ENCODE measurements at places on chromosomes 1 and 21.
A peak's percentile ranks its signal among the peaks of the same experiment; 100 is the strongest.

GRCh38 chr21:38849776-38850175 is 44.0 kb downstream of the ETS2 start:
- no peak for DNase-seq
- H3K4me1 ChIP-seq, result no peaks in the 10 kb centered on the region
- H3K27me3 ChIP-seq, result no peaks in the 10 kb centered on the region
- H3K36me3 ChIP-seq, result no peaks in the 10 kb centered on the region
- H3K27ac ChIP-seq, result no peak overlapping the region

DNA sequence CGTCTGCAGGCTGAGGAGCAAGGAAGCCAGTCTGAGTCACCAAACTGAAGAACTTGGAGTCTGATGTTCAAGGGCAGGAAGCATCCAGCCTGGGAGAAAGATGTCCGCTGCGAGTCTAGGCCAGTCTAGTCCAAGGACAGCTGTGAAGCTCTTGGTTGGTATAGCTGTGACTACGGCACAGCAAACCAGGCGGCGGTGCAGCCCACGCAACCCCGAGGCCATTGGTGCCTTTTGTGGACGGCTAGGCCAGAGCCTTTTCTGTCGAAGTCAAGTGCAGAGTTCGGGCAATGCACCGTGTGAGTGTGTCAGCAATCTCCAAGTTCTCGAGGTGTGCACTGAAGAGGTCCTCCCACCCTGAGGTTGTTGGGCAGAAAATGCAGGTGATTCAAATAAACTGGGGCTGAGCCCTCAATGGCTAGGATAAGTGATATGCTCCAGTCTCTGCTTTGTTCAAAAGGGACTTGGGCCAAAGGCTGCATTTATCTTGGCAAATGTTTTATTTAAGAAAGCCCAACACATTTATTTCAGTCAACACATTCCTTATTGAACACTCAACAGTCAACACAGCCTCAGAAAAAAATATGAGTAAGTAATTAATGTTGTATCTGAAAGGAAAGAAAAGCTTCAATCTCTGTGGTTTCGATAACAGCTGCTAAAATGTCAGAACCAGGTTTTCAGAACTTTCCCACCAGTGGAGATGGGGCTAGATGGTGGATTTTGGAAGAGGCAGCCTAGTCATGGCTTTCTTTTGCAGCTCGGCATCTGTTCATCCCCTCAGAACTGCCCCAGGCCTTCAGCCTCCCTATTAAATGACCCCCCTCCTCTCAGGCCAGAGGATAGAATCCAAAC is 78.1 kb upstream of the COX20 start:
- H3K36me3 ChIP-seq, result no peaks in the 10 kb centered on the region
- no peak overlapping the region for H3K27ac ChIP-seq
- H3K4me3 ChIP-seq, result no peak overlapping the region

GRCh38 chr1:225449774-225450173 is 21.9 kb upstream of the LBR start:
- H3K27ac ChIP-seq, result no peak overlapping the region
- no peak for DNase-seq
- no peaks in the 10 kb centered on the region for H3K36me3 ChIP-seq
- peaks cover 7% of the 10 kb centered on the region for H3K4me1 ChIP-seq

- H3K27ac ChIP-seq, result no peak overlapping the region
- H3K4me3 ChIP-seq, result no peak overlapping the region
- no peaks in the 10 kb centered on the region for H3K27me3 ChIP-seq
- DNase-seq, result no peak
These were observed 5.3 kb downstream of the P3H1 start for GRCh38 chr1:42761567-42761966.

DNA sequence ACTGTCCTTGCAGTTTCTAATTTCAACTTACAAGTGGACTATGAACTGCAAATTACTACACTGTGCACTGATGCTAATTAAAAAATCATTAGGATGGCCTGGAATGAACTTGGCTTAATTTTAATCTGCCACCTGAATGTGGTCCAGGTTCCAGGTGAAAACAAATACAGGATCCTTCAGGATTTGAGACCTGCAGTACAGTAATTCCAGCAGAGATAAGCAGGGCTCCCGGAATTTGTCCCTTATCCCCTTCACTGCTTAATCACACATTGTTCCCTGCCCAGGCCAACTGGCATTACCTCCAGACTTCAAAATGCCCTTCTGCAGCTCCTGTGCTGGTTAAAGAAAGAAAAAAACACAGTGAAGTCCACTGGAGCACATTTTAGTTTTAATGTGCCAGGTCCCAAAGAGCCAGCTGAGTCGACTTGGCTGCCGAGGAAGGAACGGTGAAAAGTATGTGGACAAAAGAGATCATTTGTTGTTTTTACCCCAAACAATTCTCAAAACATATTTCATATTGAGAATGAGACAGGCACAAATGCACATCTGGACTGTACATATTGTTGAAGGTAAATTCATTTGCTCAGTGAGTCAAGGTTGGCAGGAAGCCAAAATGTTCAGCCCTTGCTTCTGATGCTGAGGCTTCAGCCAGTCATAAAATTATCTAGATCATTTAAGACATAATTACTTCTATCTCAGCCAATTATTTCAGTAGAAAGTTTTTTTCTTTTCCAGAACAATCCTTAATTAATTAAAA is 28.3 kb downstream of the DEGS1 start:
- H3K27ac ChIP-seq, result peak overlapping the region; percentile 83
- no peaks in the 10 kb centered on the region for H3K36me3 ChIP-seq
- H3K27me3 ChIP-seq, result no peaks in the 10 kb centered on the region
- DNase-seq, result no peak
- H3K4me3 ChIP-seq, result no peak overlapping the region

GRCh38 chr21:32587120-32587519 is 1.8 kb upstream of the TCP10L start:
- H3K36me3 ChIP-seq, result no peaks in the 10 kb centered on the region
- H3K4me3 ChIP-seq, result no peak overlapping the region
- peaks cover 18% of the 10 kb centered on the region for H3K4me1 ChIP-seq

DNA sequence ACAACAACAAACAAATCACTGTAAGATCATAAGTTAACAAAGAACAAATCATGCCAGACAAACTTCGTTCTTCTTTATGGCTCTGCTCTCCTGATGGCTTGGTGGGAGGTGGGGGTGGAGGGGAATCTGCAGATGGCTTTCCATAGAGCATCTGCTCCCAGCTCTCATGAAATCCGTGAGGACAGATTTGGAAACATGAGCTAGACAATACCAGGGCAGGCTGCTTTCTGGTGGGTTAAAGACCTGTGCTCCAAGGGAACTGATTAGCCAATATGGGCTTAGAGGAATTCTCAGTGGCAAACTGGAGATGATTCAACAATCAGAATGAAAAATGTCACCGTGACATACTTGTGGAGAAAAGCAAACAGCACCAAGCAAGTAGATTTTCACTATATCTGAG is 69.4 kb upstream of the TLR5 start:
- H3K27me3 ChIP-seq, result no peaks in the 10 kb centered on the region
- H3K36me3 ChIP-seq, result no peaks in the 10 kb centered on the region
- peaks cover 42% of the 10 kb centered on the region for H3K4me1 ChIP-seq
- no peak overlapping the region for H3K4me3 ChIP-seq
- peak overlapping the region; percentile 27 for H3K27ac ChIP-seq
- no peak for DNase-seq

DNA sequence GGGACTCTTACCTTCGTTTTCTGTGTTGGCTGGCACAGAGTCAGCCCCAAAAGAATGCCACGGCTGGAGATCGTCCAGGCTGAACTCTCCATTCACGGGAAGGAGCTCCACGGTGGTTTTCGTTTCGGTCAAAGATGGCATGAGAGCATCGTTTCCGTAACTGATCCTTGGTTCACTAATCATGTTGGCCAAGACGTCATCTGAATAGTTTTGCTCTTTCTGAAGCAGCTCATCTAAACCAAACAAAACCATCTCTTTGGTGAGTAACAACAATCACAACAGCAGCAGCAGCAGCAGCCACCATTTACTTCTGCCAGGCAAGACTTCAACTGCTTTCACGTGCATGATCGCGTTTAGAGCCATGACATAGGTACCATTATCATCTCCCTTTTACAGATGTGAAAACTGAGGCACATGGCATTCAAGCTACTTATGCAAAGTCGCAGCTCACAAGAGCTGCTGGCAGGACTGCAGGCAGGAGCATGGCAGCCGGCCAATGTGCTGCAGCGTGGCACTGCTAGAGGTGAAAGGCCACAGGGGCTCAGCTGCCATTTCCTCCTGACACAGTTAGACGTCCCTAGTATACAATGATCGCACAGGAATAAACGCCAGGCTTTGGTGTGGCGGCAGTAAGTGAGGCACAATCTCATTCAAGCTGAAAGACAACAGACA is 177.1 kb downstream of the GABPA start:
- no peaks in the 10 kb centered on the region for H3K27me3 ChIP-seq
- H3K4me3 ChIP-seq, result no peak overlapping the region
- no peaks in the 10 kb centered on the region for H3K4me1 ChIP-seq
- H3K27ac ChIP-seq, result no peak overlapping the region

- no peaks in the 10 kb centered on the region for H3K36me3 ChIP-seq
- H3K4me1 ChIP-seq, result no peaks in the 10 kb centered on the region
- H3K4me3 ChIP-seq, result no peak overlapping the region
- DNase-seq, result no peak
These were observed 217.6 kb upstream of the NFIA start for GRCh38 chr1:60864722-60865121.

DNA sequence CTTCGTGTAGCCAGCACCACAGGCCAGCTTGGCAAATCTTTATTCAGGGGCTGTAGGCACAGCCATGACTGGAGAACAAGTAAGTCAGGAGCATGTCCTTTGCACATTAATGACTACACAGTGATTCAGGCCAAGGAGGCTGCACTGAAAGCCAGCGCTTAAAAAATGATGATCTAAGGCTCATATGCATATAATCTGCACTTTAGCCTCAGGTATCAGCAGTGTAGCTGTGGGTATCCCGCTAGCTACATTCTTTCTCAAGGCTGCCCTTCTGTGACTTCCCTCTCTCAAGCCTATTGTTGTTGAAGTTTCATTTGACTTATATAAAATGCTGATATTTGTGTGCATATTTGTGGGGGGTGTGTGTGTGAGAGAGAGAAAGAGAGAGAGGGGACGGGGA is 62.6 kb upstream of the RGL1 start:
- no peaks in the 10 kb centered on the region for H3K36me3 ChIP-seq
- no peak overlapping the region for H3K4me3 ChIP-seq
- no peak for DNase-seq
- H3K27ac ChIP-seq, result peak overlapping the region; percentile 6

DNA sequence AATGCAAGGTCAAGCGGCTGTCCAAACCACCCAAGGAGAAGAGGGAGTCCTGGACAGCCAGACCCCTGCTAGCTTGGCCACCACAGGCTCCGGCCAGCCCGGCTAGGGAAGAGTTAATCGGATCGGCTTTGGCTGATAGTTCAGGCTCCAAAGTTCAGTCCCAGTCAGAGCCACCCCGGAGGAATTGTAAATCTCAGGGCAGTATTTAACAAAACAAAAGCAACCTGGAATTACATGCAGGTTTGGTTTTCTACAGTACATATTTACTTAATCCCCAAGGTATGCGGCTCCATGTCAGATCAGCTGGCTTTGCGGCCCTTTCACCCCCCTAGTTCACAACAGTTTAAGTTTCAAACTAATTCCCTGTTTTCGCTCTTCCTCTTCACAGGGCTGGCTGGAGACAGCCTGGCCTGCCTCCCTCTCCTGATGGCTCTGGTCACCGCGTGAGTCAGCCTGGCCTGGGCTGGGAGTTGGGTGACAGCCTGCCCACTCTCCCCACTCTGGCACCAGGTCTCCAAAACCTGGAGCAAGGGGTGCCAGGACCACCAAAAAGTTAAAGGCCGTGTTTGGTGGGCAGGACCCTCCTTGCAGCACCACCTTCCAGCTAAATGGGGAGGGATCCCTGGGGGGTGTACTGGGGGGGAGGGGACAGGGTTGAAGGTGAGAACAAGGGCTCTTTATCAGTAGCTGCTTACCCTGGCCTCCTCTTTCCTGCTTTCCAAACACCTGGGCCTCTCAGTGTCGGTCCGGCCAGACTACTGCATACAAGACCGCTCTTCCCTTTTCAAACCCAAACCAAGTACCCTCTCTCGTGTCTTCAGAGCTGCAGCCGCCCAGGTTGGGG is 1.9 kb downstream of the DHRS3 start:
- H3K4me1 ChIP-seq, result peaks cover 20% of the 10 kb centered on the region
- peaks cover 6% of the 10 kb centered on the region for H3K36me3 ChIP-seq
- H3K27me3 ChIP-seq, result no peaks in the 10 kb centered on the region
- DNase-seq, result peak; percentile 85
- H3K4me3 ChIP-seq, result peak overlapping the region; percentile 89
- H3K27ac ChIP-seq, result peak overlapping the region; percentile 96

GRCh38 chr1:228804640-228805413 is 69.5 kb downstream of the RHOU start:
- H3K27me3 ChIP-seq, result no peaks in the 10 kb centered on the region
- H3K4me3 ChIP-seq, result no peak overlapping the region
- DNase-seq, result no peak
- H3K4me1 ChIP-seq, result peaks cover 33% of the 10 kb centered on the region
- H3K27ac ChIP-seq, result no peak overlapping the region
- H3K36me3 ChIP-seq, result no peaks in the 10 kb centered on the region

- no peak overlapping the region for H3K27ac ChIP-seq
- H3K36me3 ChIP-seq, result no peaks in the 10 kb centered on the region
- DNase-seq, result no peak
These were observed 11.2 kb upstream of the AK2 start for GRCh38 chr1:33047839-33048305.

DNA sequence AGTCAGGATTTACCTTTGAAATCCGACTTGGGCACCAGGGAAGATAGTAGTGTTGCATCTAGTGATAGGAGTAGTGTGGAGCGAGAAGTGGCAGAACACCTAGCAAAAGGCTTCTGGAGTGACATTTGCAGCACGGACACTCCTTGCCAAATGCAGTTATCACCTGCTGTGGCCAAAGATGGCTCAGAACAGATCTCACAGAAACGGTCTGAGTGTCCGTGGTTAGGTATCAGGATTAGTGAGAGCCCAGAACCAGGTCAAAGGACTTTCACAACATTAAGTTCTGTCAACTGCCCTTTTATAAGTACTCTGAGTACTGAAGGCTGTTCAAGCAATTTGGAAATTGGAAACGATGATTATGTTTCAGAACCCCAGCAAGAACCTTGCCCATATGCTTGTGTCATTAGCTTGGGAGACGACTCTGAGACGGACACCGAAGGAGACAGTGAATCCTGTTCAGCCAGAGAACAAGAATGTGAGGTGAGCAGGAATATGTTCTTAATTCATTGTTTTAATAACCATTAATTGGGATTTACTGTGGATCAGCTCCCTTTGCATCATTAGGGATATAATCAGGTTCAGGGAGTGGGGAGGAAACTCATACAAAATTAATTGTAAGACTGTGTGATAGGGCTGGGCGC is 28.3 kb downstream of the BACH1 start:
- no peak for DNase-seq
- H3K27me3 ChIP-seq, result no peaks in the 10 kb centered on the region
- H3K27ac ChIP-seq, result no peak overlapping the region
- peaks cover 1% of the 10 kb centered on the region for H3K36me3 ChIP-seq
- H3K4me1 ChIP-seq, result no peaks in the 10 kb centered on the region
